ENCODE measurements at places on chromosomes 2 and 18.
A peak's percentile ranks its signal among the peaks of the same experiment; 100 is the strongest.

- no peak for DNase-seq
These were observed 102.3 kb upstream of the ALPP start for GRCh38 chr2:232276084-232276732.

- no peak for DNase-seq
These were observed 69.1 kb upstream of the PROKR1 start for GRCh38 chr2:68574202-68574791.

- DNase-seq: peak; percentile 71
These were observed at the start of gene BAZ2B for GRCh38 chr2:159616286-159616701. Gene BAZ2B, minus strand, starts transcription at chr2:159616548. Its CDS starts 137,829 bp downstream, at chr2:159478719.

- no peak for DNase-seq
These were observed 8.9 kb upstream of the LTBP1 start for GRCh38 chr2:32937602-32938448.

DNA sequence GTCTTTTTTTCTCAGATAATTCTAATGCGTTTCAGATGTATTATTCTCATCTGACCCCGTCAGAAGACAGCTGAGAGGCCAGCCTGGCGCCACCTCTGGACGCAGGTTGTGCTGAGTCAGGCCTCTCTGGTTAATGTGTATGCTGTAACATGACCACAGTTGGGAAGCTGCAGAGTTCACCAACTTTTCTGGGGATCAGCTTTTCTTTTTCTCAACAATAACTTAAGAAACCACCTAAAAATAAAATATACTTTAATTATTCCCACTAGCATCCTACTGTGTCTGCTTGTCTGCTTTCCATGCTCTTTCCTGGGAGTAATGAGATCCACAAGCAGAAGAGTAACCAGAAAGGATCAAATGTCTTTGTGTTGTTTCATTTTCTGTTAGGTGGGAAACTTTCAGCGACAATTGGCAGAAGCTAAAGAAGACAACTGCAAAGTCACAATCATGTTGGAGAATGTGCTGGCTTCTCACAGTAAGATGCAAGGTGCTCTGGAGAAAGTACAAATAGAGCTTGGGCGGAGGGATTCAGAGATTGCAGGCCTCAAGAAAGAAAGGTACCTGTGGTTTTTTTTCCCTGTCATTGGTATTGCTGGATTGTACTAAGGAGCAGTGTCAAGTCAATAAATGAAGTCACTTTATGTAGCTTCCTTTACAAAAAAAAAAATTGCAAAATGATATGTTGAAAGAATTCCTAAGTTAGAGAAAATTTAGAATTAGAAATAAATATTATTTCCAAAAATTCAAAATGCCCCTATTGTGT, 79.8 kb downstream of the CCDC150 start:
- DNase-seq: peak; percentile 6

DNA sequence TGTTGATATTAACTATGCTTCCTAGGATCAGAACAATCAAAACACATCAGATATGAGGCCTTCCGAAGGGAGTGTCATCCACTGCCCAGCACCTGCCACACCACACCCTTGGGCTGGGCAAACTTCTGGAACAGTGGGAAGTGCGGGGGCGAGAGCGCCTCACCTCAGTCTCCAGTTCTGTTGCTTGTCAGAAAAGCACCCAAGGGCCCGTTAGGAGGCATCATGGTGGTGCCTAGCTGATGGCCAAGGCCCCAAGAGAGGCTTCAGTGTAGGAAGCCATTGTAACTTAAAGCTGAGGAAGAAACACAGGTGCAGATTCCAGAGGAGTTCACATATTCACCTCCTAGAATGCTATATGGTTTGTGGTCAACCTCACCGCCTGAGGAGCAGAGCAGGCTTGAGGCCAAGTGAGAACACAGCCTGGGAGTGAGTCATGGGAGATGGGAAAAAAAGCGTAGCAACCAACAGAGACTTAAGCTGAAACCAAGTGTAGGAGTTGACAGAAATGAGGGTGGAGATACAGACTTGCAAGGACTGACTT, 85.1 kb upstream of the ATL2 start:
- peak; percentile 58 for DNase-seq

GRCh38 chr2:237819231-237819630, 20.7 kb downstream of the RBM44 start:
- no peak for DNase-seq

DNA sequence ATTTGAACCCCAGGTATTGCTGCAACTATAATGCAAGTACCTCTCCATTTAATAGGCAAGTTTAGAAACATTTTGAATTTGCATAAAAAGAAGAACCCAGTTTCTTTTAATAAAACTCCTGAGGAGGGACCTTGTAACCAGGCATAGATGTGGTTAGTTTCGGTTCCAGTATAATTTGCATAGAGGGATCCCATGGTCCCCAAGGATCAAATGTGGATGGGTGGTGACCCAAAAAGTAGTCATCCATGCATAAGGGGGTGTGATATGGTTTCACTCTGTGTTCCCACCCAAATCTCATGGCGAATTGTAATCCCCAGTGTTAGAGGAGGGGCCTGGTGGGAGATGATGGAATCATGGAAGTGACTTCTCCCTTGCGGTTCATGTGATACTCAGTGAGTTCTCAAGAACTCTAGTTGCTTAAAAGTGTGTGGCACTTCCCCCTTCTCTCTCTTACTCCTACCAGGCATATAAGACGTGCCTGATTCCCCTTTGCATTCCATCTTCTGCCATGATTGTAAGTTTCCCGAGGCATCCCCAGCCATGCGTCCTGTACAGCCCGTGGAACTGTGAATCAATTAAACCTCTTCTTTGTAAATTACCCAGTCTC, 40.2 kb upstream of the SKA1 start:
- DNase-seq: no peak

- no peak for DNase-seq
These were observed 118.8 kb downstream of the CTIF start for GRCh38 chr18:48657447-48658120.

DNA sequence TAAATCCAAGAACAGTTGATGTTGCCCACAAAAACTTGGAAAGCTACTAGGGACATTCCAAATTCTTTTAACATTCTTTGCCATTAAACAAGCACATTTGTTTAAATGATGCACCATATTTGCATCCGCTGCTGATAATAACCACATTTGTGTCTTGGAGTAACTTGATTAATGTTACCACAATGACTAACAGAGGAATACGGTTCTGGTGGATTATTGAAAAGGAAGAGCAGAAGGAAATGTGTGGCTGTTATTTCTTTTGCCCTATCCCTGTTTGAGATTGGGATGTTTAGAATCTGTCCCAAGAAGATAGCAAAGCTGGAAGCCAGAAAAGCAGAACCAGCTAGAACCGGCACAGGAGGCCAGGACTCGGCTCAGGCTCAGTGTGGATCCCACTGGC, 39.2 kb upstream of the RASGRP3 start:
- peak; percentile 60 for DNase-seq

DNA sequence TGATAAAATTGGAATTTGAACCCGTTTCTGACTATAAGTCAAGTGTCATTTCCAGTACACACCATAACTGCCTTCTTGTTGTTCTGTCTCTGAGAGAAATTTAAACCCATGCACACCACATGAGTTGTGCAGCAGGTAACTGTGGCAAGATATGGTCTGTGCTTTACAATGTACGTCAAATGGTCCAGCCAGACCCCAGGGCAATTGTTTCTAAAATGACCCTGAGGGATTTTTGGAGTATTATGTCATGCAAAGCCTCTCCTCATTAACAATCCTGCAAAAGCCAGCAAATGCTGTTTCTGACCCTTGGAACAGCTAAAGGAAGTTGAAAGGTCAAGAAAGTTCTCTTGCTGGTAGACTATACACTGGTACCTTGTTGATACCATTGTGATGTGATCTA, 47.7 kb upstream of the WIPF1 start:
- no peak for DNase-seq

DNA sequence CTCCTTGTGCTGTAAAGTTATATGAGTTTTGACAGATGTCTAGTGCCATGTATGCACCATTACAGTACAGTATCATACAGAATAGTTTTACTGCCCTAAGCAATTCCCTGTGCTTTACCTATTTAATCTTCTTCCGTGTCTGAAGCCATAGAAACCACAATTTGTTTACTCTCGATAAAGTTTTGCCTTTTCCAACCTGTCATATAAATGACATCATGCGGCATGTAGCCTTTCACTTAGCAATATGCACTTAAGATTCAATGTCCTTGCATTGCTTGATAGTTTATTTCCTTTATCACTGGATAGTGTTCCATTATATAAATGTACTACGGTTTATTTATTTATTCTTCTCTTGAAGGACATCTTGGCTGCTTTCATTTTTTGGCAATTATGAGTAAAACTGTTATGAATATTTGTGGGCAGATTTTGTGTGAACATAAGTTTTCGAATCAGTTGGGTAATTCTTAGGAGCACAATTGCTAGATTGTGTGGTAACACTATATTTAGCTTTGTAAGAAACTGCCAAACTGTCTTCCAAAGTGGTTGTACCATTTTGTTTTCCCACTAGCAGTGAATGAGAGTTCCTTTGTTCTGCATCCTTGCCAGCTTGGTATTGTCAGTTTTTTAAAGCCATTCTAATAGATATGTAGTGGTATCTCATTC, 136.8 kb upstream of the MAP3K20 start:
- DNase-seq: no peak

DNA sequence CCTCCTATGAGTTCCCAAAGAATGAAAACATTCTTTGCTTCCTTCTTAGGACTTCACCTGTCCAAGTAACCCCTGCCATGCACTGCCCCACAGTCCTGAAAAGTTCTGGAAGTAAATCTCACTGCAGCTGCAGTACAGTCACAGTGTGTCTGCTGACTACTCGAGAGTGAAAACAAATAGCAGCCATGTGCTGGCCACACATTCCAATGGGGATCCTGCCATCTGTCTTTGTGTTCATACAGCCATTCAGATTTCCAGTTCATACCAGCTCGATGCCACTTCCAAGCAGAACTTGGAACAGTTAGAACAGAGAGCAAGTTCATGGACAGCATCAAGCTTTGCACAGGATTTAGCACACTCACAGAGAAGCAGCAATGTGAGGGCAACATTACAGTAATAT, 629.9 kb upstream of the ACVR2A start:
- DNase-seq: no peak

DNA sequence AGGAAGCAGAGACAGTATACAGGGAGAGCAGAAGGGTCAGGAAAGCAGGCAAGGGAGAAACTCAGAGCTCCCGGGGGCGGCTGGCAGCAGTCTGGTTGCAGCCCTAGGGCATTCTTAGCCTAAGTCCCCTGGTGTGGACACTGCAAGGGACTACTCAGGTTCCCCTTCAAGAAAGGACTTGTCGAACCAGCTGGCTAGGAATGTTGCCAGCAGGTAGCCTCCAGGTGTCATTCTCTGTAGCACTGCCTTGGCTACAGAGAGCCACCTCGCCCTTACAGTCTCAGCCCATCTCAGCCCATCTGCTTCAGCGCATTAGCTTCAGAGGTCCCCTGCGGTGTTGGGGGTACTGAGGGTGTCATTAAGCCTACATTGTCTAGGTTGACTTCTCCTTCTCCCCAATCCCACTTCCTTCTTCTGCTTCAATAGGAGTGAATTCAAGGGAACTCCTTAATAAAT, 11.3 kb upstream of the TMSB10 start:
- no peak for DNase-seq

- no peak for DNase-seq
These were observed 158.6 kb downstream of the MYT1L start for GRCh38 chr2:2172516-2172915.

- DNase-seq: no peak
These were observed 362.2 kb upstream of the KCNH7 start for GRCh38 chr2:163200741-163201140.

DNA sequence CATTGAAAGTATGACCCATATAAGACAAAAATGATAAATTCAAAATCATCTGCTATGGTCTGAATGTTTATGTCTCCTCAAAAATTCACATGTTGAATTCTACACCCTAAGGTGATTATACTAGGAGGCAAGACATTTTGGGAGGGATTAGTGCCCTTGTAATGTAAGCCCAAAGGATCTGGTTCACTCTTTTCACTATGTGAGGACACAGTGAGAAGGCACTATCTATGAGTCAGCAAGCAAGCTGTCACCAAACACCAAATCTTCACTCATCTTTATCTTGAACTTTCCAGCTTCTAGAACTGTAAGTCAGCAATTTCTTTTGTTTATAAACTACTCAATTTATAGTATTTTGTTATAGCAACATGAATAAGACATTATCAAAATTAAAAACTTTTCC, 284.7 kb upstream of the ZC3H15 start:
- peak; percentile 6 for DNase-seq

- no peak for DNase-seq
These were observed 739.3 kb upstream of the GCFC2 start for GRCh38 chr2:76450024-76450475.

DNA sequence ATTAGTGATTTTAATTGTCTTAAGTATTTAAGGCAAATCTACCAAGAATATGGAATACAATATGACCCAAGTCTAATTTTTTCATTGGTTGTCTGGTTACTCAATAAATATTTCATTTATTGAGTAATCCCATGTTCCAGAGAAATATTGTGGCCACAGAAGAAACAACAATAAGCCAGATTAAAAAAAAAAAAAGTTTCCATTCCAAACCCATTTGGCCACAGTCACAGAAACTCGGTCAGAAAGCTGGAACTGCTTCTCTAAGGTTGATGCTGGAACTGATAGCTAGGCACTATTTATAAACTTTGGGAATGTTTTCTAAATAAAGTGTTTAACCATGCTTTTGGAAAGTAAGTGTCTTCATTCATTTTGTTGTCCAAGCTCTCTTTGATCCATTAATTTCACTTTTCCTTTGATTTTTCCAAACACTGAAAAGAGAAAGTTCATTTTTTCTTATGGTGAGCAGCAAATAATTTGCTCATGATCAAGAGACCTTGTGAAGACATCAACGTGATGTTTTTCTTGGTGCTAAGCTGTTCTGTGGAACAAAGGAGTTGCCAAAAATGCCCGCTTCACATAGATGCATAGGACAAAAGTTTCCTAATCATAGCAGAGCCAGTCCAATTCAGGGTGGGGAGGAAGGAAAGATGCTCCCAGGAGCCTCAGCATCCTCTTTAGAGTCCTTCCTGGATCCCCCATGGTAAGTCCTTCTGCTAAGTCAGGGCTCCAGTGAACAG, 72.1 kb upstream of the CCBE1 start:
- DNase-seq: no peak

- no peak for DNase-seq
These were observed 54.1 kb downstream of the DYSF start for GRCh38 chr2:71507476-71507875.

GRCh38 chr18:8830067-8831060, 125.0 kb downstream of the MTCL1 start:
- DNase-seq: no peak

- DNase-seq: no peak
These were observed 43.2 kb upstream of the GLS start for GRCh38 chr2:190837420-190837819.

GRCh38 chr2:161570424-161571050, 53.7 kb upstream of the SLC4A10 start:
- no peak for DNase-seq

DNA sequence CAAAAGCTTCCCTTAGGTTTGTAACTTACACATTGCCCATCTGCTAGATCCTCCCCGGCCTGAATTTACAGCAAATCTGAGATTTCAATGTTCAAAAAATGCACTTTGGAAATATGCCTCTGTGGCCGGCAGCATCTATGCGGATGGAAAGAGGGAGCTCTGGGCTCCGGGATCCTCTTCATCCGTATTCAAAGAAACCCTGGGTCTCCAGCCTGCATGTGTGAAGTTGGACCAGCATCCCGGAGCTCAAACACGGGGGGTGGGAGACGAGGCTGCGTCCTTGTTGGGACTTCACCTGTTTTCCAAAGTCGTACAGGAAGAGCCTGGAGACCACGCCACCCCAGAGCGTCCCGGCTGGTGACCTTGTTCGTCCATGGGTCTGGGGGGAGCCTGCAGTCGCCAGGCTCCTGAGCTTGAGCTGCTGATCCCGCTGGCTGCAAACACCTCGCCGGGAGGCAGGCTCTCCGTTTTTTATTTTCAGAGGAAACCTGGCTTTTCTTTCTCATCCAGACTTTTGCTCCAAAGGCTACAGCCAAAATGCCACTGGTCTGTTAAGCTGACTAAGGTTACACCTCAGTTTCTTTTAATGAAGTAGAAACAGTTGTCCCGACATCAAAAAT, 77.4 kb downstream of the PTGR3 start:
- no peak for DNase-seq
